ENCODE measurements at places on chromosomes 16 and 17.

GRCh38 chr17:80146121-80147034 lies 550 bp downstream of the EIF4A3 start:
- DNase-seq: no peak

DNA sequence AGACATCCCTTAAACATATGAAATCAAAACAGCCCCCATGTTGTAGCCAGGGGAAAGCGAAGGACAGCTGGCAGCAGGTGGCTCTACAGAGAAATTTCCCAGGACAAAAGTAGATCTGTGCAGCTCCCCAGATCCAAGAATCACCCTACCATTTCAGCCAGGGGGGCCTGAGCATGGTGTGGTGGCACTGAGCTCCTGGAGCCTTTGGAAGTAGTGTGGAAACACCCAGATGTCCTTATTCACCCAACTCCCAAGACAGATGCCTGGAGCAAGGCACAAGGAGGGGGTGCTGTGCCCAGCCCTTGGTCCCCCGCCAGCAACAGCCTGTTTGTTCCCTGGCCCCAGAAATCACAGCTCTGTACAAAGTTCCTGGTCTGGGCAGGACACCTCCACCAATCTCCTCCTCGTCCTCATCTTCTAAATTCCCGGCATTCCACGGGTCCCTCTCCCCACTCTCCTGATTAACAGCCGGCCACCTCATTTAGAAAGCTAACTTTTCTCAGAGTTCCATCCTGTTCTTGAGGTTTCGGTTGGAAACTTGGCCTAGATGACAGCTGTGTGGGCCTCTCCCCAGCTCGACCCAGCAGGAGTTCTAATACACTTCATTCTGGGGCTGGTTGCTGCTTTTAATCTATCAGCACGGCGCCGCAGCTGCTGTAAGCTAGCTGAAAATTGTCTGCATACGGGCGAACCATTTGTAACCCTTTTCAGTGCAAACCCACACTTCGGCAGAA lies 191.1 kb downstream of the C16orf78 start:
- no peak for DNase-seq

DNA sequence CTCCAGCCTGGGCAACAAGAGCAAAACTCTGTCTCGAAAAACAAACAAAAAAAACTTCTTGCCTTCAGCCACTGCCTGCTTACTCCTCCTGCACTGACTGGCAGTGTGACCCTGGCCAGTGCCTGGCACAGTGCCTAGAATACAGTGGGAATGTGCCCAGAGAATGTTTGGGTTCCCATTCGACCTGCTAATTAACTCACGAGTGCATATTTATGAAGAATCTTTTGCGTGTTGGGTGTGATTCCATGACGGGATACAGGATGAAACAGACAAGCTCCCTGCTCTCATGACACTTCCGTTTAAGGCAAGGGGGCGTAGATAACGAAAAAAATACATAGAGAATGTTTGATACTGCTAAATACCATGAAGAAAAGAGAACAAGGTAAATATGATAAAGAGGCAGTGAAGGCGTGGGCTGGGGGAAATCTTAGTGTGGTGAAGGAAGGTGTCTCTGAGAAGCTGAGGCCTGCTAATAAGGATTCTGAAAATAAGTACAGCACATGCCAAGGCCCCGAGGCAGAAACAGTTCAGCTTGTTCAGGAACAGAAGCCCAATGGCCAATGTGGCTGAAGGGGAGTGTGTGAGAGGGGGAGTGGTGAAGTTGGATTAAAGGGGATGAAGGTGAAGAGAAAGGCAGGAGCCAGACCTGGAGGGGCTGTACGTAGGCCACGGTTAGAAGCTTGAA lies 4.3 kb downstream of the ABI3 start:
- DNase-seq: no peak

DNA sequence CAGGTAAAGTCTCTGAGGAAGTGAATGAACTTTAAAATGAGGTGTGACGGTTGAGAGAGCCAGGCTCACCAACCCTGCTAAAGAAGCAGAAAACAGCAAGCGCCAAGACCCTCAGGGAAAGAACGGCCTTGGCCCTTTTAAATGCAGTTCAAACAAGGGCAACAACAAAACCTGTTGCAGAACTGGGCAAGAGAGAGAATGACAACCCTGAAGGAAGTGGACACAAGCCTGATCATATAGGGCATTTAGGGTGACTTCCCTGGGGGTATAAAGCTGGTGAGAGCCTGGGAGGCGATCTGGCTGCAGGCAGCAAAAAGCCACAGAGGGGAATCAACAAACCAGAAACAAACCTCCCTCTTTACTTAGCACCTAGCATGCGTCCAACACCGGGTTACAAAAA lies 1.0 kb downstream of the CPPED1 start:
- no peak for DNase-seq

- DNase-seq: no peak
These were observed 7.3 kb upstream of the CPHXL start for GRCh38 chr16:75733305-75734211.
